ENCODE measurements at places on chromosomes 16 and 17. TPM values are rescaled to one million over a fixed set of nuclear protein-coding genes. Genes with fewer than 3 reads are reported as not detected.
A peak's percentile ranks its signal among the peaks of the same experiment; 100 is the strongest.

Gene KRTAP3-1
- not detected for total RNA-seq

Gene GRIN2A
- 0.59 TPM for total RNA-seq

Gene MYH13
- total RNA-seq = under 0.01 TPM

Gene KRT9
- not detected for total RNA-seq

Gene SLC22A31
- not detected for total RNA-seq

Gene COPZ2
- total RNA-seq = 41.7 TPM

Gene ZFP3
- 0.39 TPM for total RNA-seq

Gene PTX4
- total RNA-seq = not detected

Gene C1QTNF1
- total RNA-seq = 31.8 TPM

Gene AARS1
- total RNA-seq = 43.5 TPM

Gene CDRT15L2
- not detected for total RNA-seq

Gene PHF23
- 40.3 TPM for total RNA-seq

Gene KRTAP4-4
- not detected for total RNA-seq

Gene GPRC5C
- 154 TPM for total RNA-seq

DNA sequence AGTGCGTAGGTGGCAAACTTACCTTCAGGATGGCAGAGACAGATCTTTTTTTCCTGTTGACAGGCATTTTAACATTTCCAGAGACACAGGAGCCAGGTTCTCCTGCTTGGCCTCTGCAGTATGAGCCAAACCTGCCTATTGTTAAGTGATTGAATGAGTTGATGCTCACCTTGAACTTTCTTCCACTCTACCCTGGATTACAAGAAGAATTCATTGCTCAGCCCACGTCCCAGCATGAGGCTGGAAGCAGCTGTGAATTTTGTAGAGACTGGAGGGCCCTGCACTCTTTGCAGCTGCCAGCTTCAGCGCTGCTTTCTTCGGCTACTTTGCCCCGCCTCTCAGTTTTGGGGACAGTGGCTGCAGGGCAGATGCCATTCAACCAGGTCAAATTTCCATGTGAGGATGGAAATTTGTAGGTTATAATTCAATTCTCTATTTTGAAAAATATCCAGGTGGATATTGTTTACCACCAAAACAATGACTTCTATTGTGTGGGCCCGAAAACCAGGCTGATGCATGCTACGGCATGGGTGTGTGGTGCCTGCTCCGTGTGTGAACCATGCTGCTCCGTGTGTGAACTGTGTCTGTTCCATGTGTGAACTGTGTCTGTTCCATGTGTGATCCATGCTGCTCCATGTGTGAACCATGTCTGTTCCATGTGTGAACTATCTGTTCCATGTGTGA, 75.2 kb upstream of the METTL9 start:
- no peak for DNase-seq

DNA sequence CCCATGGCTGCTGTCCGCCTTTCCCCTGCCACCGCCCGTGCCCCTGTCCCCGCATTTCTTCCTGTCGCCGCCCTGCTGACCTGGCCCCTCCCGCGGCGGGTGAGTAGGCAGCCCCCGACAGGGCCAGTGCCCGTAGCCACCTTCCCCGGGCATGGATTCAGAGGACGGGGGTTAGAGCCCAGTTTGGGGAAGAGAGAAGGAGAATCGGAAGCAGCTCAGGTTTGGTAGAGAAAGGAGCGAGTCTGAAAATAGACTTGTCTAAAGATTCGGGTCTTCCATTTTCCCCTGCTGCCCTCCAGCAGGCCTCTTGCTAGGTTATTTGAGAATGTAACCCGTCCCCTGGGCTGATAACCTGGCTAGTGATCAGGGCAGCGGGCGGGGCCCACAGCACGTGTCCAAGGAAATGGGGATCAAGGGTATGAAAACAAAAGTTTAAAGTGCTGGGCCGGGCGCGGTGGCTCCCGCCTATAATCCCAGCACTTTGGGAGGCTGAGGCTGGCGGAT, 7.9 kb upstream of the CLDN9 start:
- DNase-seq = no peak

- DNase-seq = no peak
These were observed 724 bp downstream of the GAA start for GRCh38 chr17:80101946-80102663.

- no peak for DNase-seq
These were observed 150.9 kb downstream of the HS3ST3B1 start for GRCh38 chr17:14451729-14452191.

- DNase-seq = no peak
These were observed 29.0 kb downstream of the ZFHX3 start for GRCh38 chr16:73018821-73019456.

DNA sequence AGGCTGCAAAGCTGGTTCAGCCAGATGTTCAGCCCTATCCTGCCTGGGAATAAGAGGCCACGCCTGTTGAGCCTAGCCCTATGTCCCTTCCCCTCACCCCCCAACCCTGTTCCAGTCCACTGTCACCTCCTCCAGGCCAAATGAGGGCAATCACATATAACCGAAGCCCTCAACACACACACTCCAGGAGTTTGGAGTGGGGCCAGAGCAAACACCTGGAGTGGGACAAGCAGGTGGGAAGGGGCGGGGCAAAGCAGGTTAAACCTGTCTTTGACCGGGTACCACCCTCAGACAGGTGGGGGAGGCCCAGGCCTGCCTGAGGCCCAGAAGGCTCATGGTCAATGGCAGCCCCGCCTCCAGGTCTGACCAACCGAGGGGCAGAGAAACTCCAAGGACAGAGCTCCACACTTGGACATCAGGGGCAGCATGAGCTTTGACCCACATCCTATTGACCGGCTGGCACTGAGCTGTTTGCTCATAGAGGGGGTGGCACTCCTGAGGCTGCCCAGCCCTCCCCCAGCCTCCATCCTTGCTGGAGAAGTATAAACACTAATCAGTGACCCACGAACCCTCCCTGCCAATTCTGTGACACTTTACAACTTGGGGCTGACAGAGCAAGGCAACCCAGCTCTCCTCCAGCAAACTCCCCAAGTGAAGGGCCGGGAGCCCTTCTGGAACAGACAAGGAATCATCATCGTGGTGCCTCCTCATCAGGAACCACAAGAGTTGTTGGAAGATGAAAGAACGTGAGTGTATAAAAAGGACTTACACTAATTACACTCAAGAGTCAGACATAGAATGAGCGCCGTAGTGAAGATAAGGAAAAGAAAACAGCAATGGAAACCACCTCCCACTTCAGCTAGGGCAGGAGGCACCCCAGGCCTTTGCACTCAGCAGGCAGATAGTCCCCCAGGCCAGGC, 1.5 kb downstream of the ESRP2 start:
- DNase-seq = no peak

GRCh38 chr16:54998834-54999233, 68.2 kb downstream of the IRX5 start:
- DNase-seq = no peak

- DNase-seq = no peak
These were observed 18.0 kb downstream of the GRB7 start for GRCh38 chr17:39755554-39756379.

GRCh38 chr17:56635641-56636040, 42.1 kb downstream of the NOG start:
- no peak for DNase-seq

GRCh38 chr16:71808593-71809459, at the start of gene AP1G1:
Gene AP1G1, minus strand, starts transcription at chr16:71808834. Its CDS starts 19,355 bp downstream, at chr16:71789479.
- peak; percentile 97 for DNase-seq

GRCh38 chr17:68184816-68185436, 62.9 kb upstream of the AMZ2 start:
- no peak for DNase-seq

GRCh38 chr17:4045487-4045886, 81.2 kb upstream of the ATP2A3 start:
- DNase-seq = no peak

DNA sequence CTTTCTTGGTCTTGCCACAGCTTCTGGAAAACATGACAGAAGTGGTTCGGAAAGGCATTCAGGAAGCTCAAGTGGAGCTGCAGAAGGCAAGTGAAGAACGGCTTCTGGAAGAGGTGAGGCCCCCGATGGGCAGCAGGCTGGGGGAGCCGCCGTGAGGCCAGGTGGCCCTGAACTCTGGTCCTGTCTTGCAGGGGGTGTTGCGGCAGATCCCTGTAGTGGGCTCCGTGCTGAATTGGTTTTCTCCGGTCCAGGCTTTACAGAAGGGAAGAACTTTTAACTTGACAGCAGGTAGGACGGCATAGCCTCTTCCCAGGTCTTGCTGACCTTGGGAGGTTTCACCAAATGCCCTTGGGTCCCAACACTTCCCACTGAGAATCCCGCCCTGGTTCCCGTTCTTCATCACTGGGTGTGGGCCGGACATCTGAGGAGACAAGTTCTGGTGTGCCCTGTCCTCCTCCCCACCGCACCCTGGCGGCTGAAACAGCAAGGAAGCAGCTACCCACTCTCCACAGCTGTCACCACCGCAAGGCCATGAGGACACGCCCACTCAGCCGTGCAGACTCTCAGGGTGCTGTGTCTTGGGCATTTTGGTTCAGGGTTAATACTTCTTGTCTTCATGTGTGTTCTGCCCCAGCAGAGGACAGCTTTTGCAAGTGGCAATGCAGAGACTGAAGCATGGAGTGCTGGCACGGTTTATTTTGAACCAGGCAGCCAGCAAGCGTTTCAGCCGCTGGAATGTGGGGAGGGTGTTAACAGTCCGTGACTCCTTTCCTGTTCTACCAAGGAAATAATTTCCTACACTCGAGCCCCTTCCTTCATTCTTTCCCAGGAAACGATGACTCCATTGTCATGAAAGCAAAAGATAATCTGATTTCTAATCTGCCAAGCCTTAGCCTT, 21.4 kb downstream of the NTAN1 start:
- DNase-seq = no peak

- DNase-seq = peak; percentile 63
These were observed 1.4 kb upstream of the HES7 start for GRCh38 chr17:8125154-8125946.

- DNase-seq = peak; percentile 15
These were observed 8.2 kb upstream of the RPL27 start for GRCh38 chr17:42989726-42990652.

GRCh38 chr16:19377864-19378263, 39.8 kb upstream of the TMC5 start:
- DNase-seq = peak; percentile 20

DNA sequence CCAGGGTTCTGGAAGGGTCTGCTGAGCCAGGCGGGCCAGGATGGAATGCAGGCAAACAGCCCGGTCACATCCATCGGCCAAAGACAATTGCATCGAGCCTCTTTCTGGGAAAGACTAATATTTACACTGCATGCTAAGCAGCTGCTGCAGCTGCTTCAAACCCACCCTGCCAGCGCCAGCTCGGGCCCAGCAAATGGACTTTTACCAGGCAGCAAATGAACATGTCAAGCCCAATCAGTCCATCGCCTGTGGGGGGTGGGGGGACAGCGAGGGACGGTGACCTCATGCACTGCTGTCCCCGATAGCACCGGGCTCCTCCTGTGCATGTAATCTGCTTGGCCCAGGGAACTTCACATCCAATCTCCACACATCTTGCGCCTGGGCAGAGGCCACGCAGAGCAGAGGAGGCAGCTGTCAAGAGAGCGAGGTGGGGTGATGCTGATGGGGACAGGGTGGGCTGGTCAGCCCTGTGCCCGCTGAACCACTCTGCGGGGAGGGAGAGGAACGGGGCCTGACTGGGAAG, 39.4 kb upstream of the CDH5 start:
- DNase-seq = no peak

DNA sequence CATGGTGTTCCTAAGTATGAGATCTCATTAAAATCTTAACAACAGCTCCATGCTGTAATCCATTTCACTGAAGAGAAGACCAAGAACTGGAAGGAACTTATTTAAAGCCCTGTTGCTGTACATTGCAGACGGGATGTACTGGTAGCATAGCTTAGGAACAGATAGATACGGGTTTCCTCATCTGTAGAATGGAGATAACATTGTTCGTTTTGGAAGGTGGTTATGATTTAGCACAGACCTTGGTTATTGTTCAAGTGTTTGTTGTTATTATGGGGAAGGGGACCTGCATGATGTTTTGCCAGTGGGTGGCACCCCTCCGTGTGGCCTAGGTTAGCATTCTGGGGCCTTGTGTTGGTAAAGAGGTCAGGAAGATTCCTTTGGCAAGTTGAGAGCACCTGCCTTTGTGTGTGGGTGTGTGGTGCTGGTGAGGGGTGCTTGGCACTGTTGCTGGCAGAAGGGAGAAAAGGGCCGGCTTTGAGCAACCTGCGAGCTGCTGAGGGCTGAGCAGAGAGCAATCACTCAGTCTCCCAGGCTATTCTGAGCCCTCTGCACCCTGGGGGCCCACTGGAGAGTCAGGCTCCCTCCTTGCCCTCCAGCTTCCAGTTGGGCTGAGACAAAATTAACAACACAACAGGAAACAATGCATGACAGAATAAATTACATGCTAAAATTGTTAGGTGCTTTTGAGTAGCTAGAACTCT, 2.3 kb downstream of the TAOK2 start:
- DNase-seq = no peak

- DNase-seq = no peak
These were observed 13.2 kb upstream of the SPN start for GRCh38 chr16:29649588-29650494.

GRCh38 chr17:49482144-49482817, 12.8 kb upstream of the NGFR start:
- peak; percentile 37 for DNase-seq

DNA sequence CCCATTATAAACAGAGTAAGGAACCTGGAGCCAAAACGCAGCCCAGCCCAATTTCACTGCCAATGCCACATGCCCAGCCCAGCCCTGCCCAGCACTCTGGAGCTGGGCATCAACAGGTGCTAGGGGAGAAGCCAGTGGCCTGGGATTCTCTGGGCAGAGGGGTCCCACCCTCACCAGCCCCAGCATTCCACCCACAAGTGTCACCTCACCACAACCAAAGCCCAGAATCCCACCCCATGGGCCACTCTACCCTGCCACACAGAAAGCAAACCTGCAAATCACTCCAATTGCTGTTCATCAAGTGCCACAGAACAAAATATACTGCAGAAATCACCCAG, 102.5 kb upstream of the CDH5 start:
- no peak for DNase-seq

- DNase-seq = no peak
These were observed 2.2 kb downstream of the KDM8 start for GRCh38 chr16:27205423-27206065.

GRCh38 chr17:43393944-43394482, 4.8 kb upstream of the ARL4D start:
- peak; percentile 83 for DNase-seq

DNA sequence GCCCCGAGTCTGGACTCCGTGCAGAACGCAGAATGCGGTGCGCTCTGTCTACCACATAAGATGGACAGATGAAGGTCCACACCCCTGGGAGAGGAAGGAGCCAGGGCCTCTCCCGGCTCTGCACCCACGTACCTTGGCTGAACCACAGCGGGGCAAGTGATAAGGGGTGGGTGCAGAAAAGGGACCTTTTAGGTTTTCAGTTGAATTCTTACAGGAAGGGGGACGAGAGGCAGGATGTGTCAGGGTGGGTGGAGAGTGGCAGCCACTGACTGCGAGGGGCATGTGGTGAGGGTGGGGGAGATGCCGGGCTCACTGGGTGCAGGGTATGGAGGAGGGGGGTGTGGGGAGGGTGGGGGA, 372 bp downstream of the CD300A start:
- DNase-seq = no peak

- no peak for DNase-seq
These were observed 11.6 kb upstream of the TMEM100 start for GRCh38 chr17:55734128-55734781.

- DNase-seq = no peak
These were observed 106.1 kb downstream of the GP2 start for GRCh38 chr16:20221208-20221607.
